Fibroblast of skin of back (primary cell): ENCODE measurements at places on chromosomes 7 and 10.

DNA sequence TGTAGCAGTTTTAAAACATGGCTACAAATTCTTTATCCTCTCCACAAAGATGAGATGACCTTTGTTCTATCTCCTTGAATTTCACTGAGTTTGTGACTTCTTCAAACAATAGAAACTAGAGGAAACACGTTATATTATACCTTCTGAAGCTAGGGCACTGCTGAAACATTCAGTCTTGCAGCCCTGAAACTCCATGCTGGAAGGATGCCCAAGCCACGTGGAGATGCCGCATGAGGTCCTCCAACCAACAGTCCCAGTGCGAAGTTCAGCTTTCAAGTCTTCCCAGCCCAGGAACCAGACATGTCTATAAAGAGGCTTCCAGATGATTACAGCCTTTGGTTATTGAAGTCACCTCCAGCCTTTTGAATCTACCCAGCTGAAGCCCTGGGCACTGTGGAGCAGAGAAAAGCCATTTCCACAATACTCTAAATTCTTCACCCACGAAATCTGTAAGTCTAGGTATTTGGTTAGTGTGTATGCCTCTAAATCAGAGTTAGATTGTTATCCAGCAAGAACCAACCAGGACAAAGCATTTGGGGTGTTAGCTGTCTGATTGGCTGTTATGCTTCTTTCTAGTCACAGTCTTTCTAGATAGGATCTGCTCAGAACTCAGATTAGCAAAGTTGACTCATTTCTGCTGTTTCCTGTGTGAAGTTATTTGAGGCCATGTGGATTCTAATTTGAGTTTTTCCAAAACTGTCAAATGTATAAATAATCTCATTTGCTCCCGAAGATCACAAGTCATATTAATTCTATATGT is 186.5 kb upstream of the TMEM72 start:
- DNase-seq: peak; percentile 91

DNA sequence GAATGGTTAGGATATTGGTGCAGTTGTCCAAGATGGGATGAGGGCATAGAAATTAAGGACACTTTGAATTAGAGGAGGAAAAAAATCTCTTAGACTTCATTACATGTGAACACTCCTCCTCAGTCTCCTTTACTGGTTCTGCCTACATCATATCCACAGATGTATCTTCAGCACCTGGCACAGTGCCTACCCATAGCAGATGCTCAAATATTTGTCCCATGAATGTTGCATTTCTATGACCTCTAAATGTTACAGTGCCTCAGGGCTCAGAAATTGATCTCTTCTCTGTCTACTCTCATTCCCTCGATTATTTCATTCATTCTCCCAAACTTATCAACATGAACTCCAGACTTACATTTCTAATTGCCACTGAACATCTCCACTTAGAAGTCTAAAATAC is 17.1 kb downstream of the CNNM1 start:
- peak; percentile 66 for DNase-seq

DNA sequence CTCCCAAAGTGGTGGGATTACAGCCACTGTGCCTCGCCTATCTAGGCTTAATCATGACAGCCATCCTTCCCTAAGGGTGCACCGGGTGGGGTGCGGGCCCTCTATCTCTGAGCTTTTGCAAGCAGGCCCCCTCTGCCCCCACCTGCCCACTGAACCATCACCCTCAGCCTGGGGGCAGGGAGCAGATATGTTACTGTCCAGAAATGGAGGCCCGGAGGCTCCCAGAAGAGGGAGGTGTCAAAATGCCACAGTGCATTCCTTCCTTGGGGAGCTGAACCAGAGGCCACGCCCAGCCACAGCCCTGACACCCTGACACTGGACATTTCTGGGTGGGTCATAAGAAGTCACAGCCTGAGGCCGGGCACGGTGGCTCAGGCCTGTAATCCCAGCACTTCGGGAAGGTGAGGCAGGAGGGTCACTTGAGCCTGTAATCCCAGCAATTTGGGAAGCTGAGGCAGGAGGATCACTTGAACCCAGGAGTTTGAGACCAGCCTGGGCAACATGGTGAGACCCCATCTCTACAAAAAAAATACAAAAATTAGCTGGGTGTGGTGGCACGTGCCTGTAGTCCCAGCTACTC is 129.8 kb upstream of the TNRC18 start:
- DNase-seq: peak; percentile 65

DNA sequence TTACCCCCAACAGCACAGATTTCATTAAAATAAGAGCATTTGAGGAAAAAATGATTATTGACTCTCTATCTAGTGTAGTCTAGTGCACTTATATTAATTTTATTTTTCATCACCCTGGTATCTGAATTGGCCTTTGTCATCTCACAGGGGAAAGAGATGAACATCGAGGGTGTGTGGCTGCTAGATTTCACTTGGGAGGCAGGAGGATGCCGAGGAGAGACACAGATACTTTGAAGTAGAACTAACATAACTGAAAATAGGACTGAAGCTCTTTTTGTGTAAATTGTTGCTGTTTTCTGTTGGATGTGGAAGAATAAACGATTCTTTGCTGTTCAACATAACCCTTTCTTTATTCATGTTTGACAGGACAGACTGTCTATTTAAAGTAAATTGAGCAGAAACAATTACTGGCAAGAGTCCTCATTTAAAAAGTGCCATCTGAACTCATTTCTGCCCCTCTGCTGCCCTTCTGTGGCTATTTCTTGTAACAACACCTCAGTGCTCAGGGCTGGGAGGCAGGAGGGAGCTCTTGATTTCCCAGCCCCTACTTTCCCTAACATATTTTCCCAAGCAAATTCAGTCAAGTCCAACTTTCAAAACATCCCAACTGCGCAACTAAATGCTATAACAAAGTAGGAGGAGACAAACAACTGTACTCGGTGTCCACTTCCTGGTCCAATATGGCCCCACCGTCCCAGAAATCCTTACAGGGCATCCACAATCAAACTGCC is 15.6 kb downstream of the LYZL1 start:
- peak; percentile 70 for DNase-seq

GRCh38 chr7:36487756-36488336 is 98.2 kb downstream of the ANLN start:
- peak; percentile 50 for DNase-seq

- no peak for DNase-seq
Measured at GRCh38 chr7:27100694-27101170, 1.8 kb downstream of the HOXA2 start.

DNA sequence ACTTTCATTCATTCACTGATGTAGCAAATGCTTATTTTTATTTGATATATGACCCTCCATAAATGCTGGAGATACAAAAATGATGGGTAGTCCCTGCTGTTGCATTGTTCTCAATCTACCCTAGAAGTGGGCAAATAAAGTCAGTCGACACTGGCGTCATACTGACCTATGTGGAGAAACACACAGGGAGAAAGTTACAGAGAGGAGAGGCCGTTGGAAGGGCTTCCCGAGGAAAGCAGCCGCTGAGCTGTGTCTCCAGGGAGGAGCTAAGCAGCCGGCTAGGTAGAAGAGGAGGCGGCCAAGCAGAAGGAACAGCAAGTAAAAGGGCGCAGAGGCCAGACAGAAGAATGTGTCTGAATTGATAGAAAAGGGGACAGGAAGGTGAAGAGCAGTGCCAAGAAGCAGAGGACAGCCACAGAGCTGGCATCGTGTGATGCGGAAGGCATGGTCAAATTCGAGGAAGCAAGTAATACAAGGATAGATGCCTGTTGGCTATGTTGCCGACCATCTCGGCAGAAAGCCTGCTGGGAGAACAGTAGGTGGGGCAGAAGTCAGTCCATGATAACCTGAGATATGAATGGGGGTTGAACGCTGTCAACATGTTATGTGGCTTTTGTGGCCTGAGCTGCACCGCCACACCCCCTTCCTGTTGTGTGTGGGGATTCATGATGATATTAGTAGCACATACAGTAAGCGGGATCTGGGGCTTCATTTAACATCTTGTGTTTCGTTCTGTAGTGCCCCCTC is 25.9 kb downstream of the ST8SIA6 start:
- DNase-seq: no peak

DNA sequence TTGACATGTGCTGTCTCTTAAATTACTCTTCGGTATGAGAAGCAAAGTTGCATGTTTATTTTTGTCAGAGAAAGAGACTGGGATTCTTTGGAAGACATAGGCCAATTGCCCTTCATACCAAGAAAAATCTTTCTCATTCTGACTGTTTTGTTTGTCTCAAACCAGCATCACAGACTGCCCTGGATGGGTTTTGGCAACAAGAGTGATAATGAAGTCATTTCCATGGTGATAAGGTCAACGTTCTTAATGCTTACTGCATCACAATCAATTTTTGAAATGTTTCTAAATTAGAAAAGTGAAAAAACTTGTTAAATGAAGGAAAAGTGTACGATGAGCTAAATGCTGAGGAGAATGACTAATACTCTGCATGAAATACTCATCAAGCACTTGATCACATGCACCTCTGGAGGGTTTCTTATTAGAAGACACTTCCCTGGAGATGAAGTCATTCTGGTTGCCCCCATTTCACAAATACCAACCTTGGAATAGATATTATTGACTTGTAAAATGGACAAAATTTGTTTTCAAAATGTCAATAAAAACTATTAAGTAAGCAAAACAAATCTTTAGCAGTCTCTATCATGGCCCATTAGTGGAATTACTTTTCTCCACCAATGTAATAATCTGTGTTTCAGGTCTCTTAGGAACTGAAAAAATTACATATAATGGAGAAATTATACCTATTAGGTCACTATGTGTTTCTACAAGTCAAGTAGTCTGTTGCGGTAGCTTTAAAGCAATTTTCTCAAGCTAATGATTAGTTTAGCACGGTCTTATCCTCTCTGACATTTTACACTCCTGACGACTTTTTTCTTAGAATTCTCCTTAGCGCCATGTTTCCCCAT is 19.9 kb upstream of the SEC61G start:
- DNase-seq: no peak

DNA sequence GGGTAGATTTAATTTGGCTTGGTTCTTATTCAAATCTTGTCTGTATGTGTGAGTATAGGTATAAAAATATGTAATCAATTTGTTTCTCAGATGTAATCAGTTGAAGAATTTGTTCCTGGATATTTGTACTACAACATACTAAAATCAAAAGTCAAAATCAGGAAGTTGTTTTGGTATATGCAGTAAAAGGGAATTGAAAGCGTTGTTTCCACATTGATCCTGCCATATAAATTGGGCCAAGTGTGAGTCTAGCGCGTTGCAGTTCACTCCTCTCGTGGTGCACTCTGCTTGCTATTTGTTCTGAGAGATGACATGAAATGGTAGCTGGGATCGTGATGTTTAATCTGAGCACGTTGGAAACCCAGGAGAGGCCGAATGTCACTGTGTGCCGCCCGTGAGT is 55.9 kb downstream of the SHH start:
- no peak for DNase-seq

DNA sequence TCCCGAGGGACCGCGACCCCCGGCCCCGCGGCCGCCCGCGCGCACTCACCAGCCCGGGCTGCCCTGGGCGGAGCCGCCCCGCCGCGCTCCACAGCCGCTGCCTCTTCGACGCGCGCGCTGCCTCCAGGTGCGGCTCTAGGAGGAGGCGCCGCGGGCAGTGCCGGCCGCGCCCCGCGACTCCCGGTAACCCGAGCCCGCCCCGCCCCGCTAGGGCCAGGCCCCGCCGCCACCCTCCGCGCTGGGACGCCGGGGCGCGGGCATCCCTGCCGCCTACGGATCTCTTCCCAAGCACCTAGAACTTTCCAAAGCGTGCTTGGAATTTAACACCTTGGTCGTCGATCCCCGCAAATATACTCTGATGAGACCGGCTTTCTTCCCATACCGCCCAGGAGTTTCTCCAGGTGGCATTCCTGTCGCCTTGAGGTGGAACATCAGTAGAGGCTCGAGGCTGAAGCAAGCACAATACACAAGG is at the start of gene SLC26A5:
SLC26A5 (minus strand) TSS at position 159 of the 472 bp plus-strand sequence. CDS start 24,693 bp downstream, outside the sequence.
- DNase-seq: no peak

DNA sequence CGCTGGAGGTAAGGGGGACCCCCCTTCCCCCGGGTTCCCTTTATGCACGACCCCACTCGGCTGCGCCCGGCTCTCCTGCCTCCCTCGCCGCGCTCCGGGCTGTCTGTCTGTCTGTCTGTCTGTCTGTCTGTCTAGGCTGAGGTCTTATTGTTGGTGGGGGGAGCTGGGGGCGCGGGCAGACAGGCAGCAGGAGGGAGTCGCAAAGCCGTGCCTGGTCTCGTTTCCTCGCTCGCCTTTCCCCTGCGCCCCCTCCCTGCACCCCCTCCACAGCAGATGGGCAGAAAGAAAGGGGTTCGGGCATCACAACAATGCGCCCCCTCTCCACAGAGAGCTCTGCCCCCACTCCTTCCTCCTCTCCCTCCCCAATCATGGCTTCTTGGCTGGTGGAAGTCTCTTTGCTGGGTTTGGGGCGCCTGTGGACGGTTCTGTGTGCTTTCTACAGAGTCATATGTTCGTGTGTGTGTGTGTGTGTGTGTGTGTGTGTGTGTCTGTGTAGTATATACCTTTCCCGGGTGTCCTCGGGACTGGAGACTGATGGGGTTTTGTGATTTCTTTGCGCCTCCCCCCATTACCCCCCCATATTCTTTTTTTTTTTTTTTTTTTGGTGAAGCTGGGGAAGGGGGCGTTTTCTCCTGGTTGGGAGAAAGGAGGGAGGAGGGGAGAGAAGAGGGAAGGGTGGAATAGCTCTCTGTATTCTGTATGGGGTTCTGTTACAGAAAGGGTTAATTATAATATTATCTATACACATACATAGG is 1.9 kb downstream of the AUTS2 start:
- DNase-seq: peak; percentile 28

DNA sequence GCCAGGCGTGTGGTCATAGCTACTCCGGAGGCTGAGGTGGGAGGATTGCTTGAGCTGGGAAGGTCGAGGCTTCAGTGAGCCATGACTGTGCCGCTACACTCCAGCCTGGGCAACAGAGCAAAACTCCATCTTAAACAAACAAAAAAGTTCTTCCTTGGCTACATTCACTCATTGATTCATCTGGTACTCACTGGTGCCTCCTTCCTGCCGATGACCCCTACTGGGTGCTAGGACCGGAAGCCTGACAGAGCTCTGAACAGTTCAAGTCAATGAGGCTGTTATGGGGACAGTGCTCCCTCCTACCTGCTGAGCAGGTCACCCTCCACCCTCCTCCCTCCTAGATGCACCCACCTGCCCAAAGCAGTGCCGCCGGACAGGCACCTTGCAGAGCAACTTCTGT is 4.9 kb downstream of the PCOLCE start:
- no peak for DNase-seq
